T-helper 1 cell (primary cell): ENCODE measurements at places on chromosomes 7 and 10.
A peak's percentile ranks its signal among the peaks of the same experiment; 100 is the strongest.

DNA sequence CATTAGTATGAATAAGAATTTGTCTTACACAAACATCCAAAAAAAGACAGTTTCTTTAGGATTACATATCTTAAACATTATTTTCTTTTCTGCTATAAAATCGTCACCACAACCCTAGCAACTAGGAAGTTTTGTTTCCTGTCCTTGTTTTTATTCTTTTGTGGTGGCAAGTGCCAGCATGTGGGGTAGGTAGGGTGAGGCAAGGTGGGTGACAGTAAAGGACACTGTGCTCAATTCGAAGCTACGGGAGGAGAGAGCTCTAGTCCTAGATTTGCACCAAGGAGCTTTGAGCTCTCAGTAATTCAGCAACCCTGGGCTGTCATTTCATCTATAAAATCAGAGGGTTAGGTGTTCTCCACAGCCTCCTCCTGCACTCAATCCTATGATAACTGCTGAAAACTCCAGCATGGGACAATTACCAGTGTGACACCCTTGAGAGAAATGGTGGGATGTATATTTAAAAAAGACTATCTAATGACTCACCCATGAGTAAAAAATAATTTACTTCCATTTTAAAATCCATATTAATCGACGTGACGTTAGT, 187.1 kb downstream of the FAM107B start:
- no peak for DNase-seq

GRCh38 chr7:142774826-142775225, 4.1 kb downstream of the PRSS2 start:
- no peak for DNase-seq

- no peak for DNase-seq
Measured at GRCh38 chr7:103772171-103772773, 217.2 kb downstream of the RELN start.

DNA sequence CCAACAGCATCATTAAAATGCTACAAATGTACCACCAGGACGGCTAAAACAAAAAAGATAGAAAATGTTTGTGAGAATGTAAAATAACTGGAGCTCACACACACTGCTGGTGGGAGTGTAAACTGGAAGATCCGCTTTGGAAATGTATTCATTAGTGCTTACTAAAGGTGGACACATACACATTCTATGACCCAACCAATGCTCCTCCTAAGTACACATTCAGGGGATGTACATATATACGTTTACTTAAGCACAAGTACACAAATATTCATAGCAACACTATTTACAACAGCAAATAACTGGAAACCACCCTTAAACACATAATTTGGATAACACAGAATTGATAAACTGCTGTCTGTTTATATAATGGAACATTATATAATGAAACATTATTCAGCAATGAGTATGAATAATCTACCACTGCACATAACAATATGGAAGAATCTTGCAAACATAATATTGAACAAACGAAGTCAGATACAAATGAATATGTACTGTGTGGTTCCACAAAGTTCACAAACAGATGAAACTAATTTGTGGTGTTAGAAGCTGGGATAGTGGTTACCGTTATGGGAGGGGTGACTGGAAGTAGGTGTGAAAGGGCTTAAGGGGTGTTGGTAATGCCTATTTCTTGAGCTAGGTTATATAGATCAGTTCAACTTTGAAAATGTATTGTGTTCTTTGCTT, 52.1 kb downstream of the STRA8 start:
- no peak for DNase-seq

DNA sequence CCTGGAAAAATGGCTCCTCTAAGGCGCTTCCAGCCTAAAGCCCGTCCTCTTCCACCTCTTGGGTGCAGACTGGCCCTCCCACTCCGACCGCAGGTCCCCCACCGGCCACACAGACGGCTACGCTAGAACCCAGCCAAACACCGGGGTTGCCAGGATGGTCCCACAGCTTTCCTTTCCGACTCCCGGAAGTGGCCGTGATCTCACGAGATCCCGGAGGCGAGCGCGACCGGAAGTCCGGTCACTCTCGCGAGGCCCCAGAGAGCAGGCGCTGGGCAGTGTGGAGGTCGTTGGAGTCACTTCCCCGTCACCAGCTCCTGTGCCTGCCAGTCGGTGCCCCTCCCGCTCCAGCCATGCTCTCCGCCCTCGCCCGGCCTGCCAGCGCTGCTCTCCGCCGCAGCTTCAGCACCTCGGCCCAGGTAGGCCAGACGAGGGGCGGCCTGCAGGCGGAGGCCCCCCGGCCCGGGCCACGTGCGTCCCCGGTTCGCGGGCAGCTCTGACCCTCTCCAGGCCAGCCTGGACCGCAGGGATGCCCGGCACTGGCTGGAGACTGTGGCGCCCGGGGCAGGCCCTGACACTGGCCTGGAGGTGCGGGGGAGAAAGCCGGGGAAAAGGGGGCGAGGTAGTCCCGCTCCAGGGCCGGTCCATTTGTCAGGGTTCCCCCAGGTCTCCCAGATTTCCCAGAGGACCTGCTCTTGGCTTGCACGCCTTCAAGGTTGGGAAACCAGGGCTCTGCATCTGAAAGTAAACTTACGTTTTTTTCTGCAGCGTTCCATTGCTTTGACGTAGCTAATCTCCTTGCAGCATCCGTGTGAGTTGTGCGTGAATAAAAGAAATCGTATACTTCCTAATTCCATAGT, at the start of the genes MDH2 and STYXL1:
TSS of gene MDH2 (plus strand) at position 296 of the 857 bp plus-strand sequence. CDS start at position 351, 55 bp downstream.
TSS of gene STYXL1 (minus strand) at position 190 of the 857 bp plus-strand sequence. CDS start 17,477 bp downstream, outside the sequence.
- peak; percentile 73 for DNase-seq

DNA sequence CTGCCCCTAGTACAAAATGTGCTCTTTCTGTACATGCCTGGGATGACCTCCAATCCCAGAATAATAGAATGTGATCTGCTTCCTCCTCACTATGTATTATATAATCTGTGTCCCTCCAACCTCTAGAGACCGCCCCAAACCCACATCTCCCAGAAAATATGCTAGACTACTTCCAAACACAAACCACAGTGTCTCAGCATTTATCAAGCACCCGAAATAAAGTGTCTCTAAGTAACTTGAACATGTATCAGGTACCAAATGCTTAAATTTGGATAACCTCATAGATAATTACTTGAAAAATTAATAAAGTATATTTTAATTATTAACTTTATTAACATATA, 16.1 kb downstream of the LYZL1 start:
- DNase-seq: no peak

DNA sequence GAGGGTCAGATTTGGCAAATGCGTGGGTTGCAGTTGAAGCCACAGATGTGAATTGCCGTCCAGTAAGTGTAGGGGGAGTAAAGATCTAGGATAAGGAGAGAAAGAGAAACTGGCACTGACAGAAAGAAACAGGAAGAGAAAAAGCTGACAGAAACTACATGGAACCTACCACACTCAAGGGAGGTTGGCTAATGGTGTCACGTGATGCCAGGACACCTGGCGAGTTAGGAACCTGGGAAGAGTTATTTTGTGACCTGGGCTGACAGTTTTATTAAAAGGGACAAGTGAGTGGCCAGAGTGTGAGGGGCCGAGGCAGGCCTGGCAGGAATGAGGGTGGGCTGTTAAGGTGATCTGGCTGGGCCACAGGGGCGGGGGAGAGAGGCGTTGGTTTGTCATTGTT, 188.7 kb downstream of the ADARB2 start:
- DNase-seq: no peak

- DNase-seq: no peak
Measured at GRCh38 chr7:130982160-130982638, 248.2 kb upstream of the KLF14 start.

DNA sequence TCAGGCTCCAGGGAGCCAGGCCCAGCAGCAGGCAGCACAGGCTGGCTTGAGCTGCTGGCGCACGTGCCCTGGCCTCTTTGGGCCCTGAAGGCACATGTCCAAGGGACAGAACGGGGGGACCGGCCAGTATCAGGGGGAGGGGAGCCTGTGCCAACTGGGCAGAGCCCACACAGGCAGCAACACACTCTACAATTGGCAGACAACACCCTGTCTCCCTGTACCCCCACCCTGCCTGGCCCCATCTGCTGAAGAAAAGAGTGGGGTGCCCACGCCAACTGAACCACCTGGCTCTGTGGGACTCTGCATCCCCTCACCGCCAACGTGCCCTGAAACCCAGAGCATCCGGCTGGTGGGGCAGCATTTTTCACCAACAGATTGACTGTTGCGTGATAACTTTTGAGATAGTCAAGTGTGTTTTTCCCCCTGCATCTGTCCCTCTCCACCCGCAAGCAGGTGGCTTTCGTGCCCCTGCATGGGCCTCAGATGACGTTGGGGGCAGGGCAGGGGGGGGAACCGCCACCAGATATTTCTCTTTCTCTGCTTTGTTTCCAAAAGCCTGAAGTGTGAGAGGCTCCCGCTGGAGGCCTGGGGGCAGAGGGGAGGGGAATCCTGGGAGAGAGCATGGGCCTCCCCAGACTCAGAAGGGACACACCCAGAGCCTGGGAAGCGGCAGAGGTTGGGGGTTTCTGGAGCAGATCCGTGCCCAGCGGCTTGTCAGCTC, 21.8 kb downstream of the SLIT1 start:
- no peak for DNase-seq

DNA sequence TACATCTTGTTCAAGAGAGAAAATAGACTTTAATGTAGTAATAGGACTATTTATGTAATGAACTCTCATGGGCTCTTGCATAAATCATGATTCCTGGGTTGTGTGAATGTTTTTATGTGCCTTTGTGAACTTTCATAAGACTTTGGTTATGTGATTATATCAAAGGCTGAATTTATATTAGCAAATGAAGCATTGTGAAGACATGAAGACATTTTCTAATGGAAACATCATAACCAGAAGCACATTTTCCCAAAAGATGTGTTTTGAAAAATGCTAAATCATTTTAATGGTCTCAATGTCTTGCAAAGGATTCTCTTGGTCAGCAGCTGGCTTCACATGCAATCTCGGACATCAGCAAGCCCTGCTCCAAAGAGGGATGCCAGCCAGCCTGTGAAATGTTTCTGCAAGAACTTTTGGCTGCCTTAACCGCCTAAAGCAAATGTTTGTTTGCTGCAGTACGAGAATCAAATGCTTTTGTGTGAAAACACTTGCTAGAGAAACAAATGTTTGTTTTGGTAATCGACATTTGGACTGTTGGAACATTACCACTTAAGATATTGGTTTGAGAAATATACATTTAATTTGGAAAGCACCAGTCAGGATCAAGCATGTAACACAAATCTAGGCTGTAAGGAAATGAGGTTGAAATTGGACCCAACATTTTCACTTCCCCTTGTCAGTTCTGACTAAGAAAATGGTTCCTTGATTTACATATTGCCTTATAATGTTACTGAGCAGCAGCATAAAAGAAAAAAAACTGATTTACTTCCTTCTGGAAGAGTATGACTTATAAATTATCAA, 102.1 kb downstream of the RTKN2 start:
- no peak for DNase-seq

- DNase-seq: no peak
Measured at GRCh38 chr7:17037356-17037755, 155.6 kb upstream of the AGR3 start.

GRCh38 chr7:45897042-45897690, 8.9 kb downstream of the IGFBP1 start:
- DNase-seq: no peak

- no peak for DNase-seq
Measured at GRCh38 chr10:50498465-50498864, 125.3 kb downstream of the SGMS1 start.

DNA sequence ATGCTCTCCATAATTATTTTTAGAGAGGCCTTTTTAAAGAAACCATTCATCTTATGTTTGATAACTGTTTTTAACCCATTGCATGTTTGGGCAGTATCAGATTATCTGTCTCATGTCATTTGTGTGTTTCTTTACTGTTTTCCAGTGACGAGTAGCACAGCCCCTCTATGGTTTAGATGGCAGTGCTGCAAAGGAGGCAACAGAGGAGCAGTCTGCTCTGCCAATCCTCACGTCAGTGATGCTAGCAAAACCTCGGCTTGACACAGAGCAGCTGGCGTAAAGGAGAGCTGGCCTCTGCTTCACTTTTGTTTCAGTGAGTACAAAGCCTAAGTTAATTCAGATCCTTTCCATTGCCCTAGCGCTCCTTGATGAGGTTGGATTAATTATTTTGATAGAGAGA, 80.4 kb upstream of the GARIN1A start:
- no peak for DNase-seq

DNA sequence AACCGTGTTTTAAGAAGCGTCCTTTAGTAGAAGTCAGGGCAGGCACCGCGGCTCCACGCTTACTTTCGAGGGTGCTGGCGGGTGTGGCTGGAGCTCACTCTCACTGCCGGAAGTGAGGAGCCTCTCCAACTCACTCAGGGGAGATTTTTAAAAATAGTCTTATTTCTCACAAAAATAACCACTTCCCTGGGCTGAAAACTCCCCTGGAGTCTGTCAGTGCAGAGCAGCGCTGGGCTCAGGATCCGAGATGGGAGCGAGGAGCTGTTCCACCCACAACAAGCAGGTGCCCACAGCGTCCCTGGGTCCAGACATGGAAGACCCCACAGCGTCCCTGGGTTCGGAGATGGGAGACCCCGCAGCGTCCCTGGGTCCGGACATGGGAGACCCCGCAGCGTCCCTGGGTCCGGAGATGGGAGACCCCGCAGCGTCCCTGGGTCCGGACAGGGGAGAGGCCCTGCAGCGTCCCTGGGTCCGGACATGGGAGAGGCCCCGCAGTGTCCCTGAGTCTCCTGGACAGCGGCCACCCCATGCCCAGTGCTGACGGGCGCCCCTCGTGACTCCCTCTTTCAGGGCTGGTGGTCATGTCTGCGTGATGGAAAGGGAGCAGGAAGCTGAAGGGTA, 51.2 kb downstream of the VIPR2 start:
- DNase-seq: no peak

DNA sequence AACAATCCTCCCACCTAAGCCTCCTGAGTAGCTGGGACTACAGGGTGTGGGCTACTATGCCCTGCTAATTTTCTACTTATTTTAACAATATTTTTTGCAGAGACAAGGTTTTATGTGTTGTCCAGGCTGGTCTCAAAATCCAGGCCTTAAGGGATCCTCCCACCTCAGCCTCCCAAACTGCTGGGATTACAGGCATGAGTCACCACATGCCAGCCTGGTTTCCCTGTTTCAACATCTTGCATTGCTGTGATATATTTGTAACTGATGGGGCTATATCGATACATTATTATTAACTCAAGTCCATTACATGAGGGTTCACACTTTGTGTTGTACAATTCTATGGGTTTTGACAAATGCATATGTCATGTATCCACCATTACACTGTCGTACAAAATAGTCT, 41.9 kb upstream of the OGDHL start:
- DNase-seq: no peak

- DNase-seq: no peak
Measured at GRCh38 chr7:151140826-151141225, 26.7 kb downstream of the GBX1 start.

- no peak for DNase-seq
Measured at GRCh38 chr7:158753900-158754299, 49.3 kb upstream of the NCAPG2 start.

DNA sequence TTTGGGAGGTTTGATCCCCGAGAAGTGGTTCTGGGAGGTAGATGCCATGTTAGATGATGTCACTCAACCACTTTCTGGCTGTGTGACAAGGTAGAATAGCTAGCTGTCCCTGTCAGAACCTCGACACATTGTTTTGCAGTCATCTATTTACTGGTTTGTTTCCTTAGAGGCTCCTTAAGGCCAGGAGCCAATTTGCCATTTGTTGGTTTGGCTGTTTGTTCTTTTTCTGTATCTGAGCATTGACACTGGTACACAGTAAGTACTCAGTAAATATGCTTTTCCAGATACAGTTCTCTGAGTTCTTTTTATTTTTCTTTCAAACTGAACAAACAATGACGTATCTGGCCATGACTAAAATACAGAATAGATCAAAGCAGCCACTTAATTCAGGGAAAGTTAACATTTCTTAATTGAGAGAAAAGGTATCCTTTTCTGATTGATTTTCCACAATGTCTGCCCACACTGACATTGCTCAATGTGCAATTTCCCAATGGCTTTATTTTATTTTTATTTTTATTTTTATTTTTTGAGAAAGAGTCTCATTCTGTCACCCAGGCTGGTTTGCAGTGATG, 121.6 kb downstream of the SPAG6 start:
- DNase-seq: no peak

GRCh38 chr7:96686305-96686704, 23.3 kb downstream of the SEM1 start:
- DNase-seq: no peak
